ENCODE measurements at places on chromosomes 5 and 9.

- DNase-seq, result no peak
Observed at GRCh38 chr9:133055788-133056420, 5.9 kb upstream of the CEL start.

DNA sequence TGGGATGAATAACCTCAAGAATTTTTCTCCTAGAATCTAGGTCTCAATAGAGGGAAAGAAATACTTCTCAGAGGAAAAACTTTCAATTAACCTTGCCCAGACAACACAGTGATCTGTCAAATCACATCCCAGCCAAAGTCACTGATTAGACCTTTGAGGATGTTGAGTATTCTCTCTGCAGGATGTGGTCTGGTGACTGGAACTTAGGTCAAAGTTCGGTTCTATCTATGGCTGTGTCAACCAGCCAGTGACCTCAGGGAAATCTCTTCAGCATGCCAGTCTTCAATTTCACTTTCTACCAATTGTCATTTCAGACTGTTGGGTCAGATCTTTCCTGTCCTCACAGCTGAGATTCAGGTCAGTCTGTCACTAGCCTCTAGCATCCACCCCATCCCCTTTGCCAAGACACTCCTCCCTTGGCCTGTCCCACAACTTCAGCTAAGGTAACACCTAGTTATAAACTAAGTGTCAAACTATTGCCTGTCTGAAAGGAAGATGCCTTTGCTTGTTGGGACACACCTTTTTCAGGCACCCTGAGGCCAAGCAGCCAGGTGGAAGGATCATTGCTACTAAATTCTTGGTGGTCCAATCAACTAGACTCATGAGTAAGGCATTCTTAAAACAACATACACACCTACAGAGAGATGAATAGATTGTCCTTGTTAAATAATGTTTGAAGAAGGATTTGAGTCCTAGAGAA is 156.3 kb upstream of the FST start:
- DNase-seq, result no peak

GRCh38 chr9:123607479-123607878 is 251.5 kb downstream of the CRB2 start:
- DNase-seq, result no peak

DNA sequence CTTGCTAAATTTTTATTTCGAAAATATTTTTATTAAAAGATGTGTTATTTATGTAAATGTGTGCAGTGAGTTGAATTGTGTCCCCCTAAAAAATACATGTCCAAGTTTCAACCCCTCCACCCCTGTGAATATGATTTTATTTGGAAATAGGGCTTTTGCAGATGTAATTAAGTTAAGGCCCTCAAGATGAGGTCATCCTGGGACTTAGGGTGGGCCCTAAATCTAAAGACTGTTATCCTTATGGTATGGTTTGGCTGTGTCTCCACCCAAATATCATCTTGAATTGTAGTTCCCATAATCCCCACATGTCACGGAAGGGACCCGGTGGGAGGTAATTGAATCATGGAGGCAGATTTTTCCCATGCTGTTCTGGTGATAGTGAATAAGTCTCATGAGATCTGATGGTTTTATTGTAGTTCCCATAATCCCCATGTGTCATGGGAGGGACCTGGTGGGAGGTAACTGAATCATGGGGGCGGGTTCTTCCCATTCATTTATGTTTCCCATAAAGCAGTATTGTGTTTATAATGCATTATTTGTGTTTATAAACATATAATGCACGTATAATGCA is 1.5 kb upstream of the TMED7 start:
- no peak for DNase-seq

- no peak for DNase-seq
Observed at GRCh38 chr9:10032166-10032565, 580.6 kb downstream of the PTPRD start.

DNA sequence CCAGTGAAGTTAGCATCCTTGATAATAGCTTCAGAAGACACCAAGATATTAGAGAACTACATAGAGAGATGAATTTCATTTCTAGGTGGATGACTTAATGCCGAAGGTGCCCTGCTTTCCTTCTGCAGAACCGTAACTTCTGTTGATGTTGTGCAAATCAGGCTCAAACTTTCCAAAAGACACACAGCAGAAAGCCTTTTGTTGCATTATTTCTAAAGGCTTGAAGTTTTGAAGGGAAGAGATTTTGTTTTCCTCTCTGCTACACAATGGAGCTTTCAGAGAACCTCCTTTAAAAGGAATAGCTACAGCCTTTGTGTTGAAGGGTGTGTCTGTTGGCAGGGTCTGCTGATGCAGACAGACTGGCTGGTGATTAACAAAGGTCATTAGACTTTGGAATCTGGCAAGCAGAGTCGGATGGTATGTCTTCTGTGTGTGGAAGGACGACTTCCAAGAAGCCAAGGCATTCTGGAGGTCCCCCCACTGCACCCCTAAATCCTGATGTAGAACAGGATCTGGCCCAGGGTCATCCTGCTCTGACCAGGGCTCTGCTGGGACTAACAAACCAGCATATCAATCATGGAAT is 57.8 kb downstream of the ZNF462 start:
- no peak for DNase-seq

GRCh38 chr9:18857334-18857733 is 175.7 kb downstream of the SAXO1 start:
- DNase-seq, result no peak

- DNase-seq, result no peak
Observed at GRCh38 chr5:170300361-170301013, 2.9 kb upstream of the LCP2 start.

DNA sequence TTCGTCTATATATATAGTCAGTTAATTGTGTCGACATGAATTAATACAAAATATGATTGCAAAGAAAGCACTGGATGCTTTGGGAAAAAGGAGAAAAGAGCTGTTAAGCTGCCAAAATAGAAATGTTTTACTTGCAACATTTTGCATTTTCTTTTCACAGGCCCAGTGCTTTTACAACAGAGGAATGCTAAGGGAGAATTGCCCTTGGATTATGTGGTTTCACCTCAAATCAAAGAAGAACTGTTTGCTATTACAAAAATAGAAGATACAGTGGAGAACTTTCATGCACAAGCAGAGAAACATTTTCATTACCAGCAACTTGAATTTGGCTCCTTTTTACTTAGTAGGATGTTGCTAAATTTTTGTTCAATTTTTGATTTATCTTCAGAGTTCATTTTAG is 76.2 kb downstream of the SLF1 start:
- no peak for DNase-seq

DNA sequence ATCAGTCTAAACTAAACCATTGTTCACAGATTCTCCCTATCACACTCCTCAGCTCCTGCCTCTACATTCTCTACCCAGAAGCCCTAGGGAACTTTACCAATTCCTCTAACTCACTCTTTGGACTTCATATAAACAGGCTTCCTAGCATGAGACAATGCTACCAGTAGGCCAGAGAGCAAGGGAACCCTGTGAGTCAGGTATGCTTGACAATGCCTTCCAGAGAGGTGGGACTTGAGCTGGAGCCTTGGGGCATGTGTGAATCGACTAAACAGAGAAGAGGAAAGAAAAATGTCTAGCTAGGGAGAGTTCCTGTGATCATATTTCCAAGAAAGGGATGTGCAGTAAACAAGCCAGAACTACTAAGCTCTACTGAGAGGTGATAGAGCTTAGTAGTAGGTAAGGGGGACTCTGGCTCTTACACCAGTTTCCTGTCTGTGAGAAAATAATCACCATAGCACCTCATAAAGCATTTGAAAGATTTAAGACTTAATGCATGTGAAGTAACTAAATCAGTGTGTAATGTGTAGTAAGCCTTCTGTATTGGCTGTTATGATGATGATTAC is 6.4 kb upstream of the RFK start:
- DNase-seq, result no peak

- DNase-seq, result no peak
Observed at GRCh38 chr5:125452991-125453390, 706.6 kb upstream of the ZNF608 start.

DNA sequence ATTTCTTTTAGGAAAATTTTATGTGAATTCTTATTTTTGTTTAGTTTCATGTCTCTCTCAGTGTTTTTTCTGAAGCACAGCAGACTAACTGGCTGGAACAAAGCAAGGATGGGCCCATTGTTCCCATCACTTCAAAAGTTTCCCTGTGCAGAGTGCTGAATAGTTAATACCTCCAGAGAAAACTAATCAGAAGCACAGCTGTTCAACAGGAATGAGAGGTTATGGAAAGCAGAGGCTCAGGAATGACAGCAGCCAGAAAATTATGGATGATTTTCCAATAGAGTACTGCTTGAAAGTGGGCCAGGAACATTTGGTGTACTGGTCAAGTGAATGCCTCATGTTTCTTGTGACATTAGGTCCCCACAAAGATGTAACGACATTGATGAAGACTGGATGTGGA is 173.0 kb upstream of the TARS1 start:
- DNase-seq, result no peak

DNA sequence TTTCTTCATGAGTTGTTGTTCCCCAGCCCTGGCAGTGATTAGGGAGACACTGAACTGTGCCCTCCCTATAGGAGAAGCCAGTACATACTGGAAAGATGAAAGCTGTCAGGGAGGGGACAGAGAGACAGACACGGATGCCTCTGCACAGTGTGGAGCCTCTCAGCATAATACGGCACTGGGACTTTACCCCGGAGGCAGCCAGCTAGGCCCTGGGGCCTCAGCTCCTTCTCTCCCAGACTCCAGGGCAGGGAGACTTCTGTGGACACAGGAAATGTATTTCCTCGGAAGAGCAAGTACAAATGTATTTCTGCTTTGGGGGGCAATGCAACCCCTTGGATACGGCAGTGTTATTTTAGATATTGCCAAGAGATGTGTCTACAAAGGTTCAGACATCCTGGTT is 62.0 kb downstream of the S1PR3 start:
- DNase-seq, result no peak

DNA sequence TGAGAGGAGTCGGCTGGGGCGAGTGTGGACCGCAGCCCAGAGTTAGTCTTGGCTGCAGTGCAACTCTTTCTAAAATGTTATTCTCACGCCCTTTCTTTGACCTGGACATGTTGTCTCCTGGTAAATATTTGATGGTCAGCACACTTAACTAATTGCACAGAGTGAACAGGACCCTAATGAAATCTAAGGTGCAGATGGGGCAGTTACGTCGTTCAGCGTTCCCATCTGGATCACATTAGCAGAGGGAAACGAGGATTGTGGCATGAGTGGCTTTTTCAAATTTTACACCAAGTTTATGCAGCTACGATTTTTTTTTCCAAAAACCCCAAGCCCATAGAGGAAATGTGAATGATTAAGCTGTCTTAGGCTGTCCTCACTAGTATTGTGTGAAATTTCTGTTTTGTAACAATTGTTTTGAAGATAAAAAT is 483 bp downstream of the C9orf85 start:
- no peak for DNase-seq

DNA sequence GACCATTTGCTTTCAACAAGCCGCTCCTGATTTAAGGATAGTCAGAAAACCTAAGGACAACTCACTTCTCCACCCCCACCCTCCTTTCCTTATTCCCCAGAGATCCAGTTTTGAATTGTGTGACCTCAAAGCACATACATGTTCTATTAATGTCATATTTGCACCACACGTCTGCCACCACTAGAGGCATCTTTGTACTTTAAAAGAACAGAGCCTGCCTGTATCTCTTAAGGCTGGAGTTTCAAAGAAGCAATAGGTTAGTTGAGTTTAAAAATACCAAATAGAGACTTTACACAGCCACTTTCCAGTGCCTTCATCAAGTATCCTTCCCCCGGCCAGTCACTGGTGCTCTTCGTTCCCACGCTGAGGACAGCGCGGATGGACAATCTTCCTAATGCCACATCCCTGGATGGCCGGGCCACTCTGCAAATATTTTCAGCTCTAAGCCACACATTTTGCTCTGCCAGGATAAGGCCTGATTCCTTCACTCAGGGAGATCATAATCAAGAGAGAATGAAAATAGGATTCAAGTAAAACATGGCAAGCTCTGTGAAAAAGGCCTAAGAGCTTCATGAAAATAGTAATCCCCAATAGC is 146.3 kb downstream of the SNCAIP start:
- no peak for DNase-seq

- no peak for DNase-seq
Observed at GRCh38 chr5:61586096-61587084, 254.3 kb downstream of the ZSWIM6 start.

DNA sequence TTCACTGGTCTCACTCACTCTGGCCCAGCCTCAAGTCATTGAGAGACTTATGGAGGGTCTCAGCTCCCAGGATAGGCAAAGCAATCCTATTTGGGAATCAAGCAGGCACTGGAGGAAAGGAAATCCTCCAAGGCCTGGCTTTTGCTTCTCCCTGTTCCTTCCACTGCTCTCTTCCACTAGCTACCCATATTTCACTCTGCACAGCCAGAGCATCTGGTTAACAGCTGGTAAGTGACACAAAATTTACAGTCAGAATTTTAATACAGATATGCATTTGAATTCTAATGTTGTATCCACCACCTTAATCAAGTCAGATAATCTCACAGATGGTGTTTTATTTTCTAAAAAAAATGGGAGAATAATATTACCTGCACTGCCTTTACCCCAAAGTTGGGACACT is 868 bp upstream of the C1QTNF2 start:
- DNase-seq, result no peak

GRCh38 chr5:42994555-42995359 is 45.4 kb downstream of the ANXA2R start:
- peak; percentile 69 for DNase-seq

- no peak for DNase-seq
Observed at GRCh38 chr5:54769072-54769471, 216.3 kb downstream of the ESM1 start.

- no peak for DNase-seq
Observed at GRCh38 chr5:150644058-150644457, 3.6 kb downstream of the SYNPO start.

- DNase-seq, result no peak
Observed at GRCh38 chr5:102778478-102778877, 23.4 kb downstream of the PAM start.

DNA sequence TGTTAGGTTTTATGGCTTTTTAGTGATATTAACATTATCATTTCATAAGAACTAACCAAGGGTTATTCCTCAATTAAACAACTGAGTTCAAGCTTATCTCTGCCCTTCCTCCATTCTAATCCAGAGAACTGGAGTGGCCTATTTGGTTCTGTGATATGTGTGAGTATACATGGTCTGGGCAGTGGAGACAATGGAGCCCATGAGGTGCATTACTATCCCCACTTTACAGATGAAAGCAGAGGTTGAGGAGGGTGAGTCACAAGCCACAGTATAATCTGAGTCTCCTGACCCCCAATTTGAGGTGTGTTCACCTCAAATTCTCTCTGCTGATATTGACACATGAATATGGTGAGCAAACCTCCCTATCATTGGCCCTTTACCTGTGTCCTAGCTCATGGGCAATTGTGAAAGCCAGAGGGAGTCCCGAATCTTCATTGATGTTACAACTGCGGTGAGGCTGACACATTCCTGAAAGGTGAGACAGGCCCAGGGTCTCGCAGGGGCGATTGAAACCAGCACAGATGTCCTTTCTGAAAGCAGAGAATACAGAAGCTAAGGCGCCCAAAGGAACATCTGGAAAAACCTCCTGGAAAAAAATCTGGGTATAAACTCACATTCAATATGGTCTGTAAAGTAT is 217.2 kb downstream of the TARS1 start:
- DNase-seq, result no peak

- no peak for DNase-seq
Observed at GRCh38 chr5:116702776-116703175, 128.2 kb upstream of the SEMA6A start.
